Ureter (tissue), 1 donor: ENCODE measurements at places on chromosomes 4 and X.

DNA sequence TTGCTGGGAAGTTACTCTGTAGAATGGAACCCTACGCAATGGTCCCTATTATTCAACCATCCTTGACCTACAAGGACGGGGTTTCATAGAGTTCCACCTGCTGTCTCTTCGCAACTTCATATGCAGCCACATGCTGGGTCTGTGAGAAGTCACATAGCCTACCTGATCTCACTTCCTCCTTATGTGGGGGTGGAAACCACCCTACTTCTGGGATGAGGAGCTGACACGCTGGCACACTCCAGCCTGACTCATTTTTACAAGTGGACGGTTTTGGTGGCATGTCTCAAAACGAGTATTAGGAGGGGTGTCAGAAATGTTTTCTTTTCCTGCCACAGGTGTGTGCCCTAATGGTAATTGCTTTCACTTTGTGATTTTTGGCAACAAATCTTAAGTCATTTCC lies 36.8 kb upstream of the ARSD start:
- DNase-seq: no peak

GRCh38 chr4:148834804-148835631 lies 392.8 kb upstream of the NR3C2 start:
- no peak for DNase-seq

GRCh38 chrX:122586831-122587230 lies 597.2 kb upstream of the GRIA3 start:
- no peak for DNase-seq

DNA sequence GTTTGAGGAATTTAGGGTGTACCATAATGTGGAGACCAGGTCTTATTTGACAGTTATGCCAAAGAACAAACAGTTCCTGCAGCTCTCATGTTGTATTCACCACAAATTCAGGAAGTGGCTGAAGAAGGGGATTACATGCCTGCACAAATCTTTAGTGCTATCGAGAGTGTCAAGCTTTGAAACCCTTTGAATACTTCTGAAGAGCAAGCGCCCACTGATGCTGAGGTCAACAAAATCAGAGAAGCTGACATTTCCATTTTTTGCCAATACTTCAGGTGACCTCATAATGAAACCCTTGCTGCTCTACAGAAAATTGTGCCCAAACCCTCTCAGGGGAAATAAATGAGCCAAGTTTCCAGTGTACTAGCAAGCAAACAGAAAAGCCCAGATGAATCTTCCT lies 28.4 kb downstream of the PAK3 start:
- no peak for DNase-seq

DNA sequence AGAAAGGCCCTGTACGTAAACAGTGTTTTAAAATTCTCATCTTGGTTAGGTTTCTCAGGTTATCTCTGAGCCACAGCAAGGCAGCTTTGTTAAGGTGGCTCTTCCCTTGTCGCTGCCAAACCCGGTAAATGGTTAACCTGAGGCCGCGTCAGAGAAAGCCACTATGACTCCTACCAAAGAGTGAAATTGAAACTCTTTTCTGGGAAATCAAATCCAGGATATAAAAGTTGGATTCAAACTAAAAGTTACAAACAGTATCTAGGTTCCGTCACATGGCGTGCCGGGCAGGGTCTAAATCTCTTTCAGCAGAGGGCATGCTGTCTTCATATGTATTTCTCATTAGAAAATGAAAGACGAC lies 433 bp downstream of the MMAA start:
- peak; percentile 62 for DNase-seq

DNA sequence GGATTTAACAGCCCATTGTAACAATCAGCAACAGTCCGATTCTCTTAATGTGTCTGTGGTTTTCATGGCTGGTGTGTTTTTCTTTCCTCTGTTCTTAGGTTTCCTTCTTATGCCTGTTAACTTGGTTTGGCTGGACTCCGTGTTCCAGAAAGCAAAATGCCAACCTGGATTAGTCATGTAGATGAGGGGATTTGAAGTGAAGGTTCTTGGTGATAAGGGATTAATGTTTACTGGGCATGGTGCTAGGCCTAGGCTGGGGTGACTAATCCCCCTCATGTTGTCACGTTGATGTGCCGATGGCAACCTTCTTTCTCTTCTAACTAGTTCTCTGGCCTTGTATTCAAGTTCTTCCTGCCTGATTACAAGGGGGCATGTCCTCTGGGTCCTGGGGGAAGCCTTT lies 85.9 kb downstream of the REPS2 start:
- DNase-seq: no peak

- no peak for DNase-seq
Observed at GRCh38 chr4:53959343-53960120, 104.9 kb downstream of the CHIC2 start.

GRCh38 chr4:70080205-70080604 lies 30.0 kb downstream of the HTN1 start:
- no peak for DNase-seq

DNA sequence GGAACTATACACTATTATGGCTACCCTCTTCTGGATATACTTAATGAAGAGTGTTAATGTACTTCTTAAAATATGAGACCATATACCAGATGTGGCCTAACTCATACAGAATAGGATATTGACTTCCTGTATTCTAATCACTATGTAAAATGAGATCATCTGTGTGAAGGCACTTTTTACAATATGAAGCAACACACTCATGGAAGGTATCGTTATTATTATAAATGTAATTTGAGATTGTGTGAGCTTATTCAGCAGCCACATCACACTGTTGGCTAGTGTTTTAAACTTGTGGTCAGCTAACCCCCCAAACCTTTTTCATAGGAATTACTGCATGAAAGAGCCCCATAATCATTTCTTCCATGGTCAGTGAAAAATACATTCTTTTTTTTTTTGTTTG lies 281.8 kb upstream of the TEX13A start:
- no peak for DNase-seq

DNA sequence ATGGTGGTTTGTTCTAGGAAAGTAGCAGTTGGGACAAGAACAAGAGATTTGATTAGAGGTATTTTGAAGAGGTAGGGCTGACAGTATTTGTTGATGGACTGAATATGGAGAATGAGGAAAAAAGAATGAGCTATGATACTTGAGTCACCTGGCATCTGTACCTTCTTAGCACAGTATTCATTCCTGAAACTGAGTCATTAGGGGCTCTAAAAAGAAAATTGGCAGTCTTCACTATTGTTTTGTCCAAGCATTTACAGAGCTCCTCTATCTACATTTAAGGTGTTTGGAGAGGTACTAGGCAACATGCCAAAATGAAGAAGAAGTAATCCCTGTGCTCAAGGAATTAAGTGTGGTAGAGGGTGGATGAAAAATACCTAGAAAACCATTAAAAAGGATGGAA lies 165.8 kb downstream of the SHROOM4 start:
- no peak for DNase-seq

GRCh38 chr4:150495550-150495949 lies 86.4 kb upstream of the MAB21L2 start:
- no peak for DNase-seq

GRCh38 chr4:174214101-174214878 lies 69.2 kb downstream of the FBXO8 start:
- no peak for DNase-seq

DNA sequence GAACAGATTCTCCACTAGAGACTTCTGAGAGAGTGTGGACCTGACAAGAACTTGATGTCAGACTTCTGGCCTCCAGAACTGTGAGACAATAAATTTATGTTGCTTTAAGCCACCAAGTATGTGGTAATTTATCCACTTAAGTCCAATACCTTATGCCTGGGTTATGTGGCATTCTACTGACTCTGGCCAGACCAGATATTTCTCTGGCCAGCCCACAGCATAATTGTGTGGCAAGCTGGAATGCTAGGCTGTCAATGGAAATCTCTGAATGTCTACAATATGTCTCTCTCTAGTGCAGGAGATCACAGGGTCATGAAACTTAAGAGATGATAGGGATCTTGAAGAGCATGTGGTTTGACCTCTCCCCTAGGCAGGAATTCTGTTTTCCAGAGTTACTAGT lies 251.0 kb downstream of the ZNF674 start:
- DNase-seq: no peak

DNA sequence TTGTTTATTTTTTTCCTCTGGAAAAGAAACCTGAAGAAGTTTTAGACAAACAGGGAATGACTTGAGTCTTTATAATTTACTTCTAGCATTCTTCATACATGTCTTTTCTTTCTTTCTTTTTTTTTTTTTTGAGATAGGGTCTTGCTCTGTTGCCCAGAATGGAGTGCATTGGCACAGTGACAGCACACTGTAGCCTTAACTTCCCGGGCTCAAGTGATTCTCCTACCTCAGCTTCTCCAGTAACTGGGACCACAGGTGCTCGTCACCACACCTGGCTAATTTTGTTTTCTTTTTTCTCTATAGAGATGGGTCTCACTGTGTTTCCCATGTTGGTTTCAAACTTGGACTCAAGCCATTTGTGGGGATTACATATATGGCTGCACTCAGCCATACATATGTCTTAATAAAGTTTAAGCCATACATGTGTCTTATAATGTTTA lies 71.8 kb downstream of the RAPGEF2 start:
- no peak for DNase-seq

DNA sequence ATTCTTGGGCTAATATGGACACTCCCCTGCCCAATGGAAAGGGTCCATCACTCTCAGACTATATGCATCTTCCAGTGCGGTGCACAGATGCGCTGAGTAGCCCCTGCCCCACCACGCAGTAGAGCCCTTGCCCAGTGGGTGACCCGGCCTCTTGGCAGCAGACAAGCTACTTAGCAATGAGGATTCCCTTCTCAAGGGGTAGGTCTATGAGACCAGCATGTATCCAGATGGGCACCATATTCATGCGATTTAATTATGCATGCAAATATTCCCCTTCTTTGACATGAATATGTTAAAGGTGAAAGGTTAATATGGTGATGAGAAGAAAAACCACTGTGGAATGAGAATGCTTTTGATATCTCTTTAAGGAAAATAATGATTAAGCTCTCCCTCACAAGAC lies 77.7 kb downstream of the ZNF827 start:
- no peak for DNase-seq

DNA sequence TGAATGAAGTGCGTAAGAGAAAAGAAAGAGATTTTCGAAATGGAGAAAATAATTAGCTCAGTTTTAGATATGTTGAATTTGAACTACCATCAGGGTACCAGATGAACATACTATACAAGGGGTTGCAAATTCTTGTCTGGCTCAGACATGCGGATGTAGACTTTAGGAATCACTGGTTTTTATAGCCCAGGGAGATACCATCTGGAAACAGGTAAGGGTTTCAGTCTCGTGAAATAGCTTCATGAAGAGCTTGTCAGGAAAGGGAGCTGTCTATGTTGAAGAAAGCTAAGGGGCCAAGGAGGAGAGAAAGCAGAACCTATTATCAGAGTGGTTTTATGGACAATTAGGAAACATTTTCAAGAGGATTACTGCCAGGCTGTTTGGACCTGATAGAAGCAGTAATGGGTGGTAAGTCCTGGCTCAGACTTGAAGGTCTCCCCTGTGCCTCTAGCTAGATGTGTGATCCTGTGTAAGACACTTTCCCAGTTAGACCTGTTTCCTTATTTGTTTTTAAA lies 6.7 kb downstream of the RAB9A start:
- DNase-seq: no peak

GRCh38 chr4:126046081-126046614 lies 731.4 kb downstream of the FAT4 start:
- DNase-seq: no peak

GRCh38 chr4:13918110-13918509 lies 290.6 kb upstream of the BOD1L1 start:
- DNase-seq: no peak

GRCh38 chr4:172736046-172736445 lies 432.6 kb upstream of the GALNT7 start:
- DNase-seq: no peak

GRCh38 chr4:37976991-37977470 lies 16.8 kb downstream of the PTTG2 start:
- peak; percentile 82 for DNase-seq

GRCh38 chrX:11460347-11460746 lies 167.1 kb downstream of the AMELX start:
- DNase-seq: no peak

DNA sequence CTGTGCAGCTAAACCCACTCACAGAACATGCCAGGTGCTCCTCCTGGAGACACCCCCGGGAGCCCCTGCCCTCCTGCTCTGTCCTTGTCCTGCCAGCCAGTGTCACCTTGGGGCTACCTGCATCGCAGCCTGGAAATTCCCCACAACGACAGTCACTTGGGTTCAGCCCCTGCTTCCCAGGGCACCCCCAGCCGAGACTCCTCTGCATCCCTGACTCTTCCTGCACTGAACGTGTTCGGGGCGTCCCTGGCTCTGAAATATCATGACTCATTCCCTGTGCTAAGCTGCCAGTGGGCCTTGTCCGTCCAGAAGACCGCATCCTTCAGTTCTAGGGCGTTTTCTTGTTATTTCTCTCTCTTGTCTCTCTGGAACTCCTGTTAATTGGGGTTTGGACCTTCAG lies 5.8 kb downstream of the CFAP99 start:
- no peak for DNase-seq

DNA sequence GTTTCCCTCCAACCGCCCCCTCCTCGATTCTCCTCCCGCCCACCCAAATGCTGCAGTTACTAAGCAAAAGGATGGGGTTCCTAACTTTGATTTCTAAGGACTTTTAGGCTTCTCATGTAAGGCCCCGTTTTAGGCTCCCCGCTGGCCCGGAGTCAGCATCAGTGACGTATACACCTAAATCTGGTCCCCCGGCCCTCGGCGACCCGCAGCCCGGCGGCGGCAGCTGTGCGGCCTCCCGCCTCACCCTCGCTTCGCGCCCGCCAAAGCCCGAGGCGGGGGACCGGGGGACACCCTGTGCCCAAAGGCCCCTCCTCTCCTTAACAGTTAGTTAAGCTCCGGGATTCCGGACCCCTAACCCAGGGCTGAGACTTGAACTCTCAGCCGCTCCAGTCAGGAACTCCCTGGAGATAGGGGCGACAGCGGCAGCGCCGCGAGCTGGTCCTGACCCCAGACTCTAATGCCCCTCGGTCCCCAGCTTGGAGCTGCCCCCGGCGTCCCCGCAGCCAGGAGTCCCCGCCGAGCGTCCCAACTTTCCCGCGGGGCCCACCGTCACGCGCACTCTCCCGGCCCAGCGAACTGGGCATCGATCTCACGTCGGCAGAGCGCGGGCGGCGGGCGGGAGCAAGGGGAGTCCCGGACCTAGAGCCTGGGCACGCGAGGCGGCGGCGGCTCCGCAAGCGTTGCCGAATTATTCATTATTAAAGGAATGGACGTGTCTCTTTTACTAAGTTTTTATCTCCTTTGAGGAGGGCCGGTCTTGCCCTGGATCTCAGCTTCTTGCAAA lies 1.5 kb upstream of the NR3C2 start:
- peak; percentile 50 for DNase-seq

DNA sequence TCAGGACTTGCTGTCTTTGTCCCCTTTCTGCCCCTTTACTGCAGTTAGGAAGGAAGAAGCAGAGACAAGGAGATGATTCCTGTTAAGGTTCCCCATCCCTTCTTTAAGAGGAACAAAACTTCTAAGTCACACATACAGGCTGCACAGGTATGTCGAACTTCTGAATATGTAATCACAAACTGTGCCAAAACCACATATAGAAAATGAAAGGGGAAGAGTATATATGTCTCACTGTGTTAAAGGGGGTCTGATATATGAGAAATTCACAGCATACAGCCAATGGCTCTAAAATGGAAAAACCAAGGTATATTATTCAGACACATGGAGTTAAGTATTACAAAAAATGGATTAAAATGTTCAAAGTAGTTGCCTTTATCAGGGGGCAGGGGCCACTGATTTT lies 11.7 kb downstream of the CFAP97 start:
- DNase-seq: no peak
